ENCODE measurements at places on chromosomes 12 and 14. TPM values are rescaled to one million over a fixed set of nuclear protein-coding genes. Genes with fewer than 3 reads are reported as not detected.

Gene NTN4
- total RNA-seq = 63.7 TPM

DNA sequence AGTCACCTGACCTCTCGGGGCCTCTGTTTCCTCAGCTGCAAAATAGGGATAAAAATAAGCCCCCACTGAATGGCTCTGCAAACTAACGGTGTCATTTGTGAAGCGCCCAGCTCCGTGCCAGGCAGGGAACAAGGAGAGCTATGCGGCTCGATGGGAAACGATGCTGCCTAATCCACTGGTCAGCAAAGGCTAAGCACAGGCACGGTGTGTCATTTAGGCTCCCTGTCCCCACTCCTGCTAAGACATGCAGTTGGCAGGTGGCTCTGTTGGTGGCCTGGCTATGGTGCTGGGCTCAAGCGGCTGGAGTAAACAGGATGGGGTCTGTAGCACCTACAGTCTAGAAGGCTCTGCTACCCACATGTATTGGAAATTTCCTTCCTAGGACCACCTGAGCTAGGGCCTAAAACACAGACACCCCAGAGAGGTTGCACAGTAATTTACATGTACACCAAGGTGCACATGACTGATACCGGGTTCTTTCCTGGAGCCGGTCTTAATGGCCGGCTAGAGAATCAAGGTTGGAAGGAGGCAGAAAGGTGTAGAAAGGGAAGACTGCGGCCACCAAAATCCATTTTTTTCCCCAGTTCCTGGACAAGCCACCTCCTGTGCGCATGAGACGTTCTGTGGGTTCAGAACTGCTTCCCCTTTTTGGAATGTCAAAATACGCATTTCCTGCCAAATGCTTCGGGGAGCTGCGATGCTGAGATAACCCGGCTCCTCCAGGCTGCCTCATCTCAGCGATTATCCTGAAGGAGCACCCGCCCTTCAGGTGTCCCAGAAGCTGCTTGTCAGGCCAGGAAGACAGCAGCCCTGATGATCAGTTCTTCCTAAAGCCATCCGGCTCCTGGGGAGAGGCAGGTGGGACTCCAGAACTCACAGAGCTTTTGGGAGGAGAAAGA, 1.0 kb downstream of the CACNA2D4 start:
- H3K27me3 ChIP-seq = peaks cover 16% of the 10 kb centered on the region
- no peak overlapping the region for H3K27ac ChIP-seq

DNA sequence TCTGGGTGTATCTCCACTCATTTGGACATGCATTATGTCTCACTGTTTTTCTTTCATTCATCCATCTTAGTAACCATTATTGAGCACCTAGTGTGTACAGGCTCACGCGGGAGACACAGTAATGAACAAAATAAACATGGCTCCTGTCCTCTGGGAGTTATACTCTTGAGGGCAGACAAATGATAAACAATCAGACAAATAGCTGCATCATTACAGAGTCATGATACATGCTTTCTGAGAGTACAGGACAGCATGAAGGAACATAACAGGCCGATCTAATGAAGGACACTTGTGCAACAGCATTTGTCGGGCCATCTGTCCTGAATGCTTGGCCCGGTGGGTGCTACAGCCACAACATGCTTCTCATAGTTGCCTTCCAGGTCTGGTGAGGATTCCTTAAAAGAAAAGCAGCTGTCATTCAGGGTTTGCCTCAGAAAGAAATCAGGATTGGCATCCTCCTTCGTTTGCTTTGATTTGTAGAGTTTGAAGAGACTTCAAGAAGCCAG, 77.2 kb upstream of the EGLN3 start:
- peaks cover 12% of the 10 kb centered on the region for H3K4me1 ChIP-seq
- DNase-seq = no peak
- H3K4me3 ChIP-seq = no peak overlapping the region
- no peaks in the 10 kb centered on the region for H3K36me3 ChIP-seq

DNA sequence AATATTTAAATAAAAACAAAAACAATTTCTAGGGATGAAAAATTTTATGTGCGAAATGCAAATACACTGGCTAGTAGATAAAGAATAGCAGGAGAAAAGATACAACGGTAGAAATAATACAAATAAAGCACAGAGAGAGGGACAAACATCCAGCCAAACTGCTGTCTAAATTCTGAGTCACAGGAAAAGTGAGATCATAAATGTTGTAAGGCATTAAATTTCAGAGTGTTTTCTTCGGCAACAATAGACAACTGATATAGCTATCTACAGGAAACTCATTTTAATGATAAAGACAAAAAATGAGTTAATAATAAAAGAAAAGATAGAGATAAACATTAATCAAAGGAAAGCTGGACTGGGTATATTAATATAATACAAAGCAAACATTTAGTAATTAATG, 122.2 kb downstream of the NTS start:
- H3K27me3 ChIP-seq = no peaks in the 10 kb centered on the region
- no peak overlapping the region for H3K27ac ChIP-seq
- no peaks in the 10 kb centered on the region for H3K4me1 ChIP-seq
- no peak for DNase-seq

- H3K4me1 ChIP-seq = no peaks in the 10 kb centered on the region
- DNase-seq = no peak
- H3K36me3 ChIP-seq = no peaks in the 10 kb centered on the region
- no peak overlapping the region for H3K4me3 ChIP-seq
- no peak overlapping the region for H3K27ac ChIP-seq
- H3K27me3 ChIP-seq = no peaks in the 10 kb centered on the region
Measured at GRCh38 chr12:129532707-129533499, 370.9 kb downstream of the TMEM132D start.

GRCh38 chr14:61671082-61671481, 24.2 kb upstream of the HIF1A start:
- H3K4me3 ChIP-seq = no peak overlapping the region
- no peak for DNase-seq
- no peak overlapping the region for H3K27ac ChIP-seq
- no peaks in the 10 kb centered on the region for H3K27me3 ChIP-seq

DNA sequence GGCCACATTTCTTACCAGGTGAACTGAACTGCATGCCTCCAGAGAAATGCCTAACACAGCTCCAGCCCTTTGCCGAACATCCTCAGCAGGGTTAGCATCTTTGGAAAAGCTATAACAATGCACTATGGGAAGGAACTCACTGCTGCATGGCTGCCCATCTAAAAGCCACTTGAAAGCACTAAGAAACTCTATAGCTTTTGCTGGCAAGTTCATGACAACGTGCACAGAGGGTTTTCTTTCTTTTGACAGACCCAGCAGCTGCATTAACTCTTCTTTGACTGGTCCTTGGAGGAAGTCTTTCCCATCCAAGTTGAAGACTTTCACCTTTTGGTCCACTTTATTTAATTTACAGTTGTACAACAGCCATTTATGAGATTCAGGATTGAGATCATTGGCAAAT, 5.3 kb downstream of the TRMT5 start:
- DNase-seq = no peak
- no peak overlapping the region for H3K27ac ChIP-seq
- H3K27me3 ChIP-seq = no peaks in the 10 kb centered on the region

GRCh38 chr12:5733136-5733755, 211.8 kb downstream of the ANO2 start:
- H3K36me3 ChIP-seq = no peaks in the 10 kb centered on the region
- no peaks in the 10 kb centered on the region for H3K27me3 ChIP-seq
- H3K27ac ChIP-seq = no peak overlapping the region
- no peak overlapping the region for H3K4me3 ChIP-seq

DNA sequence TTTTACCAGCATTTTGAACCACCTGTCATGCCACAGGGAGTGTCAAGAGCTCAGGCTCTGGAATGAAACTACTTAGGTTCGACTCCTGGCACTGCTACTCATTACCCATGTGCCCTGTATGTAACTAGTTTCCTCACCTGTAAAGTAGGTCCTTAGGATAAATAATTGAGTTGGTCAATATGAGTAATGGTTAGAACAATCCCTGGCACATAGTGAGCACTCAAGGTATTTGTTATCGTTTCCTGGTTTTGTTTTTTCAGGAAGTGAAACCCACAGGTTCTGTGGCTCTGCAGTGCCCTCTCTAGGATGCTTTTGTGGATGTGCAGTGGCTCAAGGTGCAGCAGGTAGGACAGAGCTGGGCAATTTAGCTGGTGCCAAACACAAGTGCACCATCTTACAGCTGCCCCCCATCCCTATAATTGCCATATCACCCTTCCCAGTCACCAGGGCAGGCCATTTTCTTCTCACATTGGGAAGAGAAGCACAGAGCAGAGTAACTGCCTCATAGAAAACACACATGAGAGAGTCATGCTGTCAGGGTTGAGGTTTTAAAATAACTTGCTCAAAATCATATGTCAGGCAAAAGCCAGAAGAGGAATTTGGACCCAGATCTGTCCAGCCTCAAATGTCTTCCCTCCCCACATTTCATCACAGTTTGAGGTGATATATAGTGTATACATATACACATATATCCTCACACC, 297.5 kb downstream of the RPAP3 start:
- no peaks in the 10 kb centered on the region for H3K36me3 ChIP-seq
- H3K27ac ChIP-seq = no peak overlapping the region
- DNase-seq = no peak

DNA sequence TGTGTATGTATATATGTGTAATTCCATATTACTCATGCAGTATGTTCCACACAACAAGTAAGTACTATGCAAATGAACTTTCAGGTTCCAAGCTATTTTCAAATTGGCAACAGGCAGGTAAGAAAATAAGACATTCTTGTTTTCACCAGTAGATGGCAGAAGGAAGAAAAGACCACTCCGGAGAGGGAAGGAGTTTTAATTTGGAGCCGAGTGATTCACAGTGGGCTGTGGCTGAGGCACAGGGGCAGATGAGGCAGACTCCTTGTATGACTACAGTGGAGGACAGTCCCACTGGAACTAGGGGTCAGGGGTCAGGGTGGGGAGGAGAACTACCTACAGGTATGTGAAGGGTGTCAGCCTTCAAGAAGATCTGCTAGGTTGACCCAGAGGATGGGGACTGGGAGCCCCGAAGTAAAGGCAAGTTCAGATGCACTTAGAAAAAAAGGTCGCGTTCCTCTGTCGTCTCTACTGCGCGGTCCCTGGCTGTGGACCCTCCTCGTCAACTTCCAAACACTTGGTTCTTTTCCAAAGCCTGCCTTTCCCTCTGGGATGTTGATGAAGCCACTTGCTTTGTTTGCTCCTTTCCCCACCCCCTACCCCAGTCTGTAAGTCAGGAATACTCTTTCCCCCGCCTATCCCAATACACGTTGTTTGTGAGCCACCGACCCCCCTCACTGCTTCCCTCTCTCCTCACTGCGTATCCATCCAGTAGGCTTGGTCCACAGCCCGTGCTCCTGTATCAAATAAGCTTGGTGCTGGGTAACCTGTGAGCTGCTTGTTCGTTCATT, 24.1 kb downstream of the DDX47 start:
- H3K4me1 ChIP-seq = peaks cover 57% of the 10 kb centered on the region
- peaks cover 7% of the 10 kb centered on the region for H3K36me3 ChIP-seq

- H3K36me3 ChIP-seq = no peaks in the 10 kb centered on the region
- 0 out of 2 replicates have a peak, but pooled peaks cover 2% of the 10 kb centered on the region for H3K27me3 ChIP-seq
- H3K4me3 ChIP-seq = no peak overlapping the region
- H3K27ac ChIP-seq = no peak overlapping the region
Measured at GRCh38 chr12:63420206-63420644, 248.1 kb downstream of the DPY19L2 start.

DNA sequence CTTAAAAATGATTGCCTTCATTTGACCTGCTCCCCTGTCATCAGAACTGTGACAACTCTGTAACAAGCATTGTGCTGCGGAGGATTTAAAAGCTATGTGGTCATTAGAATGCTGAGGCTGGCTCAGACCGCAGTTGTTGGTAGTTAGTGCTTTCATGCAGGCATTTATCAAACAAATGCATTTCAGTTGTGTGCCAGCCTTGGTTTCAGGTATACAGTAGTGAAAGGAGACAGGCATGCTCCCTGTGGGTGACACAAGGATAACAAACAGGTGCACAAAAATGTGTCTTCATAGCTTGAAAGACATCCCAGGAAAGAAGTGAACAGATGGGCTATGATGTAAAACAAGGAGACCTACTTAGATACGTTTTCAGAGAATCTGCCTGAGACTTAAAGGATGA, 60.6 kb downstream of the MARK3 start:
- no peak for DNase-seq
- H3K4me3 ChIP-seq = no peak overlapping the region
- H3K27me3 ChIP-seq = no peaks in the 10 kb centered on the region
- H3K4me1 ChIP-seq = peaks cover 14% of the 10 kb centered on the region
- 0 out of 2 replicates have a peak, but pooled peaks cover 16% of the 10 kb centered on the region for H3K36me3 ChIP-seq
- H3K27ac ChIP-seq = no peak overlapping the region

Gene GDF3
- total RNA-seq = not detected

DNA sequence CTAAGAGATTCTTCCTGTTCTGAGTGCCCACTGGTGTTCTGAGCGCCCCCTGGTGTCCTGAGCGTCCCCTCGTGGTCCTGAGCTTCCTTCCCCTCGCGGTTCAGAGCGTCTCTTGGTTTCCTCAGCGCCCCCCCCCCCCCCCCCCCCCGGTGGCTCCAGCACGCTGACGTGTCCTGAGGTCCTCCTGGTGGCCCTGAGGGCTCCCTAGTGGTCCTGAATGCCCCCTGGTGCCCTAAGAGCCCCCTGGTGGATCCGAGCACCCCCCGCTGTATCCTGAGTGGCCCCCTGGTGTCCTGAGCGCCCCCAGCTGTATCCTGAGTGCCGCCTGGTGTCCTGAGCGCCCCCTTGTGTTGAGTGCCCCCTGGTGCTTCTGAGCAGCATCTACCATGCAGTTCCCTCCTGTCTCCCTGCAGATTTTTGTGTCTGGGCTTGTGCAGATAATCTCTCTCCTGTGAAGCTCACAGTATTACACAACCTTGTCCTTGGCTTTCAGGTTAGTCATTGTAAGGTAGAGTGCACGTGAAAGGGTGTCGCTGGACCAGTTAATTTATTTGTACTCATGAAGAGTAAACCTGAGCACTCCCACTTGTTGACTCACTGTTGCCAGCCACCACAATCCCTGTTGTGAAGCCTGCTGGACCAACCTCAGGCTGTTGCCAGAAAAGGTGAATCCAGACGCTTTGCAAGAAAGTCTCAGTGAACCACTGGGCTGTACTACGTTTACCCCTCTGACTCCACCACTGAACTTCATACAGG, 1168.4 kb downstream of the TMEM121 start:
- no peaks in the 10 kb centered on the region for H3K36me3 ChIP-seq
- no peaks in the 10 kb centered on the region for H3K27me3 ChIP-seq
- H3K27ac ChIP-seq = no peak overlapping the region

Gene KRT73
- not detected for total RNA-seq

DNA sequence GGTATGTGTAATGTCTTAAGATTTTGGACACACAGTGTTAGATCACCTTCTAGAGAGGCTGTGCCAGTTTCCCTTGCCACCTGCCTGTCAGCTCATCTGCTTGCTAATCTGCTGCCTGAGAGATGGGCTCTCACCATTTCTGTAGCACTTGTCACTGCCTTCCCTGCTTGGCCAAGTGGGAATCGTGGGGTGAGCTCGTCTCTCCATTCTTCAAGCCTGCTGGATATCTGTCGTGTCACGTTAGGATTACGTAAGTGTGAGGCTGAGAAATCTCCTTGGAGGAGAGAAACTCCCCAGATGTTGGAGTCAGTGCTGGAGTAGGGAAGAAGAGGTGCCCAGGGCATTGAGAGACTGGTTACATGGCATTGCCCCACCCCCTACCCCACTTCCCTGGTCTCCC, 8.6 kb upstream of the RPH3A start:
- H3K4me1 ChIP-seq = no peaks in the 10 kb centered on the region
- H3K27ac ChIP-seq = no peak overlapping the region
- no peaks in the 10 kb centered on the region for H3K36me3 ChIP-seq
- no peak for DNase-seq

Gene SIRT4
- not detected for total RNA-seq

GRCh38 chr12:64335886-64336466, 54.6 kb downstream of the C12orf56 start:
- H3K4me1 ChIP-seq = no peaks in the 10 kb centered on the region
- H3K27me3 ChIP-seq = no peaks in the 10 kb centered on the region
- DNase-seq = no peak
- no peaks in the 10 kb centered on the region for H3K36me3 ChIP-seq
